ENCODE measurements at places on chromosomes 2 and 18.

DNA sequence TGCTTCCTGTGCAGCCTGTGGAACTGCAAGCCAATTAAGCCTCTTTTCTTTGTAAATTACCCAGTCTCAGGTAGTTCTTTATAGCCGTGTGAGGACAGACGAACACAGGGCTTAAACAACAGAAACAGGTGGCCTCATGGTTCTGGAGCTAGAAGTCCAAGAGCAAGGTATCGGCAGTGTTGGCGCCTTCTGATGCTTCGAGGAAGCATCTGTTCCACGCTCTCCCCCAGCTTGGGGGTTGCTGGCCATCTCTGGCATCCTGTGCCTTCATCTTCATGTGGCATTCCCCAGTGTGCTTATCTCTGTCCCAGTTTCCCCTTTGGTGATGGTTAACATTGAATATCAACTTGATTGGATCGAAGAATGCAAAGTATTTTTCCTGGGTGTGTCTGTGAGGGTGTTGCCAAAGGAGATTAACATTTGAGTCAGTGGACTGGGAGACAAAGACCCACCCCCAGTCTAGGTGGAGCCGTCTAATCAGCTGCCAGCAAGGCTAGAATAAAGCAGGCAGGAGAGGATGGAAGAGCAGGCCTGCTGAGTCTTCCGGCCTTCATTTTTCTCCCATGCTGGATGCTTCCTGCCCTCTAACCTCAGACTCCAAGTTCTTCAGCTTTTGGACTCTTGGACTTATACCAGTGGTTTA lies 287.6 kb downstream of the PHLPP1 start:
- DNase-seq: no peak

DNA sequence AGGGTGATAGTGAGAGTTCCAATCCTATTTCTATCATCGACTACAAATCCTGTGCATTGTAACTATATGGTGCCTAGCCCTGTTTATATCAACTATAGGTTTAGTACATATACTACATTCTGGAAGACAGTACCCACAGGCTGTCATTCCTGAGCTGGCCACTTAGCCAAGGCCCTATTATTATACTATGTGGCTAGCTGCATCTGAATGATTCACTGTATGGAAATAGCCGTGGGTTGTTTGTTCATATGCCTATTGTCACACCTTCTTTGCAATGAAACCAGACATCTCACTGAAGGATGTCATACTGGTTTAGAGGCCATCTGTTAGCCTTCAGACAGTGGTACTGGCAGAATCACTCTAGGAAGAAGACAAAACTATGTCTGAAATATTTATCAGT lies 62.3 kb upstream of the FSIP2 start:
- no peak for DNase-seq

DNA sequence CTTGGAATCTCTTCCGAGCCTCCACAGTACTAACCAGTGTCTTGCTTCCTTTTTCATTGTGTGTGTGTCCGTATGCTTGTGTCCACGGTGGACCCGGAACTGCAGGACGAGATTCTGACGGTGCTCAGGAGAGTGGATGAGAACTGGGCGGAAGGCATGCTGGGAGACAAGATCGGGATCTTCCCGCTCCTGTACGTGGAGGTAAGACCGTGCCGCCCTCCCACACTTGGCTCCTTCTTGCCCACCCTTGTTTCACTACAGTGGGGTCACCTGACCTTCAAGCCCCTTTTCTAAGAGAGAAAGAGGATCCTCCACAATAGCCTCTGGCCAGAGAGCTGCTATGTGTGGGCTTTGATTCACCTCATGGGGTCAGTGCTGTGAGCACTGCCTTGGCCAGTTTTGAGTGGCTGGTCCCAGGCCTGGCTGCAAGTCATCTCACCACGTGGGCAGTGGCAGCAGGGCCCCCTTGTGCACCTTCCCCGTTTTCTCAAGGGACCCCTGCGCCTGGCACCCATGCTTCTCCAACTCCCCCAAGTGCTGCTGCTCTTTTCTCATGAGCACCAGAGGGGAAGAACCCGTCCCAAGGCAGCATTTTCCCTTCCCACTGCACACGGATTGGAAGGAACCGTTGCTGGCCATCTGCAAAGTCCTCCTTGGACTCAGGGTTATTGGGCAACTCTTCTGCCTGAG lies 242.1 kb downstream of the SEPTIN10 start:
- no peak for DNase-seq

DNA sequence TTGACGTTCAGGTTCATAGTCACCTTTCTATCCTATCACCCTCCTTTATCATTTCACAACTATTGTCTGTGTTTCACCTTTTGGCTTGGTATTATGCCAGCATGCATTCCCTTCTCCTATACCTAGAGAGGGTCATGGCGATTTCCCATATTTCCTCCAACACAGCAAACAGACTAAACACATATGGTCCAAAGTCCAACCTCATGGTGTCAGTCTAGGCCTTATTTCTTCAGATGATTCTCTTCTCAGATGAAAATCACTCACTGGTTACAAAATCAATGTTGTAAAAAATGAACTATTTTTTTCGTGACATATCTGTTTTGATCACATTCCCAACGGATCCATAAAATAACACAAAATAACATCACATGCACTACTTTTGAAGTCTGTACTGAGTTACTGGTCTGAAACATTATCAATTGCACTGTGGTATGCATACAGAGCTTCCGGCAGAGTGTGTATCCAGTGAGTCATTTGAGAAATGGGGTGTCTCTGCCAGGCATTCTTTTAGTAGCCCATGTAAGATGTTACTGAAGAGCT lies 204.8 kb upstream of the GALNT5 start:
- DNase-seq: no peak

DNA sequence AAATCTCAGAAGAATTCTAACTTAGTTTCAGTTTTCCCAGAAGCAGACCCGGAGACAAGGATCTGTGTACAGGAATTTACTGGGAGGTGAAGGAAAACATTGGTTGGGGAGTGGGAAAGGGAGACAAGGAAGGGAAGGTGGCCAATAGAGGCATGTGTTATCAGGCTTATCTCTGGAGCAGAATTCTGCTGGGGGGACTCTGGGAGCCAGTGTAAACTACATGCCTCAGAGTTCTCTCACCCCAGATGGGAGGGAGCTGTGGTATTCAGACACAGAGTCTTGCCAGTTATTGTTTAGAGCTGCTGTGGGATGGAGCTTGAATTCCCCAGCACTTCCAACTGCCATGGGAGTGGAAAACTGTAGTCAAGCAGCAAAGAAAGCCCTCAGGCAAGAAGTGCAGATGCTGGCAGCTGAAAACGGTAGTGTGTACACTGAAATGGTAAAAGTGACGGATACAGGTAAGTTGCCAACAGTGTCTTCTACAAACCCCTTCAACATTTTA lies 19.0 kb downstream of the DNPEP start:
- no peak for DNase-seq

GRCh38 chr2:109376115-109376514 lies 237.7 kb downstream of the SEPTIN10 start:
- no peak for DNase-seq

DNA sequence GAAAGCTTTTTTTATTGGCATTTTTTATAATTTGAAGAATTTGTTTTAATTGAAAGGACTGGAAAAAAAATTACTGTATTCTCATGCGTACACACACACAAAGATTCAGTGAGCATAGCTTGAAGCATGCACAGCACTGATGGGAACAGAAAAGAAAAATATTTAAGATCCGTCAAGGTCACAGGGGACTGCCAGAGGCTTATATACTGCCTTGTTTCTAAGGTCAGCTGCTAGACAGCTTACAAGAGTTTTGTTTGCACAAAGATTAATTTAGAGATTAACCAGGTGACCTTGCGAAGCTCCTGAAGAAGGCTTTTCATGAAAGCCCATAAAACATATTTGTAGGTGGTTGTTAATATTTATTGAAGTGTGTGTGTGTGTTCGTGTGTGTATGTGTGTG lies 396.3 kb downstream of the TRIB2 start:
- no peak for DNase-seq

GRCh38 chr18:45100321-45101105 lies 419.8 kb downstream of the SETBP1 start:
- no peak for DNase-seq

DNA sequence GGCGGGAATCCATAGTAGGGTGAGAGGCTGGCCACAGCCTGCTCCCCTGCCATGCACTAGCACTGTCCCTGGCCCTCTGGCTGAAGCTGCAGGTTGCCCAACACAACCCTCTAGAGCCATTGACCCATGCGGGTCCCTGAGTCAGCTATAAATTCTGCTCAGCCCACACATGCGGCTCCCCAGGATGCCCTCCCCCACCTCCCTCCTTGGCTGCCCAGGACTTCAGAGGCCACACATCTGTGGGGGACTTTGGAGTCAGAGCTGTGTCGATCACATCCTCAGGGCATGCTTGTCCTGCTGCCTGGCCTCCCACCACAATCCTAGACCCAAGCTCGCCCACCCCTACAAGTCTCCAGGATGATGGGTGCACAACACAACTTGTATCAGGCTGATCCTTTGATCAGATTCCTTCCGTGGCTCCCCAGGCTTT lies 97.0 kb downstream of the TFCP2L1 start:
- no peak for DNase-seq

DNA sequence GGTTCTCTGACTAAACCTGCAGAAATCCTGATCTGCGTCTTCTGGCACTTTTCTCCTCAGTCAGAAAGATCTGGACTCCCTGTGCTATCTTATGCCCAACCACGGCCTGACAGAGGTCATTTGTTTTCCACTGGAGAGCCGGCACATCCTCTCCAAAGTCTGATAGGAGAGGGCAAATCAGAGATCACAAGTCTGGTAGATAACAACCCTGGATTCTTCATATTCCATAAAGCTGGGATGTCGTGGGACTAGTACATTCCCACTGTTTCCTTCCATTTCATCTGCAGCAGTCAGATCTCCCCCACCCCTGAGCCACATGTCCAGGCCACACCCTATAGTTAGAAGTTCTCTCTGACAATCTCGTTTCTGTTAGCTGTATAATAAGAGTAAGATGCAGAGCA lies 157.0 kb downstream of the MGAT5 start:
- no peak for DNase-seq

- DNase-seq: no peak
Measured at GRCh38 chr2:128726911-128727310, 408.2 kb upstream of the HS6ST1 start.

- DNase-seq: no peak
Measured at GRCh38 chr2:28168376-28168775, 224.3 kb upstream of the FOSL2 start.

- no peak for DNase-seq
Measured at GRCh38 chr2:176885001-176885643, 327.5 kb upstream of the HNRNPA3 start.

GRCh38 chr2:203446071-203446481 lies 89.0 kb downstream of the RAPH1 start:
- no peak for DNase-seq

GRCh38 chr18:42925036-42925435 lies 190.4 kb downstream of the RIT2 start:
- DNase-seq: no peak

GRCh38 chr2:188693111-188693510 lies 281.1 kb upstream of the COL3A1 start:
- no peak for DNase-seq

GRCh38 chr2:169275696-169276444 lies 86.5 kb downstream of the LRP2 start:
- no peak for DNase-seq

GRCh38 chr18:45284174-45284573 lies 331.1 kb upstream of the SLC14A2 start:
- no peak for DNase-seq

DNA sequence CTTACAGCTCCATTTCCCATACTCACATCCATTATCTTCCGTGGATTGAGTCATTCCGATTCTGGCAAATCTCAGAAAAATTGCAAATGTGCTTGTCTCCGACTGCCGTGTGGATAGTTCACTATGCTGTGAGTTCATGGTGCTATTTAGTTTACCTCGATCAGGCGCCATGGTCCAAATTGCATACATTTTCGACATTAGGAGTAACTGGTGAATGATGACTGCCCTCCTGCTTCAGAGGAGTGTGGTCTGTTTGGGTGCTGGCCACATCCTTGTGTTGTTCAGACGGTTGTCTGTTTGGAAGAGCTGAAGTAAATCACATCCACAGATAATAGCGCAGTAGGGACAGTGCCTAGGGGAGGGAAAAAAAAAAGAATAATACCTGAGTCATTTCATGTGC lies 439.5 kb downstream of the ZNF516 start:
- DNase-seq: no peak

GRCh38 chr2:224957540-224958461 lies 84.5 kb downstream of the DOCK10 start:
- DNase-seq: no peak

- DNase-seq: no peak
Measured at GRCh38 chr18:73261243-73261642, 393.5 kb upstream of the NETO1 start.

Data from activated T-helper 2 cell treated with anti-CD3 and anti-CD28 coated beads, Interferon-gamma antibody, Interleukin-2, Interleukin-4, amounts not matched to agents 10 μg/mL and 5 μg/mL and 100 μg/mL, durations not matched to agents 14 hours and 24 hours and 36 hours (primary cell).